DMS 273 treated with DMSO at 0.1 percent for 48 hours (cell line): ENCODE measurements at places on chromosomes 13 and 19.

- peak; percentile 48 for DNase-seq
These were observed 1.1 kb upstream of the MED26 start for GRCh38 chr19:16628984-16629691.

DNA sequence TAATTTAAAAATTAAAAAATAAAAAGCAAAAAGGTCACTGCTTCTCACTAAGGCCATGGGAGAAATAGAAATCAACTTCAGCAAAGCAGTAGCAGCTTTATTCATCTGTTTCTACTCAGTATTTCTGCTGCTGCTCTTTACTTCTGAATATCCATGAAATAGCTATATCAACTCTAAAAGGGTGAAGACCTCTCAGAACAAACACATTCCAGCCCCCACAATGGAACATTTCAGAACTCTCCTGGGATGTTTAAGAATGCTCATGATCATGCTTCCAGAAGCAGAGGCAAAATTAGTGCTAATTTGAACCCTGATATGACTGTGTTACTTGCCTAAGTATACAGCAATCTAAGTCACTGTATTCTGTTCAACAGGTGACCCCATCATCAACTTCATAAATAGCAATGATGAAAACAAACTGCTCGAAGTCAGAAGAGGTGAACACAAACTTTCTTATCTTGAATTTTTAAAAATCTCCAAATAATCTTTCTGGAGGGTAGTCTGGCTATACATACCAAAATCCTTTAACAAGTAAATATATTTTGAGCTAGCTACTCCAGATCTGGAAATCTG, 29.6 kb upstream of the DOCK9 start:
- DNase-seq = no peak

GRCh38 chr19:616747-617526, 16.4 kb downstream of the POLRMT start:
- no peak for DNase-seq

GRCh38 chr13:75226733-75227435, 255.1 kb downstream of the TBC1D4 start:
- DNase-seq = no peak

GRCh38 chr13:37910790-37911189, 41.2 kb upstream of the TRPC4 start:
- no peak for DNase-seq

DNA sequence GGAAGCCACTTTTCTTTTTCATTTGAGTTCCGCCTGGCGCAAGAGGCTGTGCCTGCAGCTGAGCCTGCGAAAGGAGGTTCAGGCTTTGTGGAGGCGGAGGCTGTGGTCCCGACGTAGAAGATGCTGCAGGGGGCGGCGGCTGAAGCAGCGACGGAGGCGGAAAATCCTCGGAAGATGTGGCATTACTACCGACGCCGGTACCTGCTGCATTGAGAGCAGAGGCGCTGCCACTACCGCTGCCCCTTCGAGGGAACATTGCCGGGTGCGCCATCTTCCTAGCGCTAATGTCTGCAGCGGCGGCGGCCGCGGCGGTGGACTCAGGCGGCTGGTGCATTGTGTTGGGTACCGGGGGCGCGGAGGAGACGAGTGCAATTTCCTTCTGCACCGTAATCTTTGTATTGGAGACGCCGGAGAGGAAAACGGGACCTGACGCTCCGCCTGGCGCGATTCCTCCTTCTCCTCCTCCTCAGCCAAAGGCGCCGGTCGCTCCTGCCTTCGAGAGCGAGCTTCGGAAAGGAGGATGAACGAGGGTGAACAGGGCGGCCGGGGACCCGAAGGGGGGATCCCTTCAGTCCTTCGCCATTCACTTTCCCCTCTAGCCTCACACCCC, at the start of gene TSC22D1:
TSS of gene TSC22D1 (minus strand) at position 590 of the 610 bp plus-strand sequence. CDS start at position 334, 256 bp downstream.
- DNase-seq = no peak

DNA sequence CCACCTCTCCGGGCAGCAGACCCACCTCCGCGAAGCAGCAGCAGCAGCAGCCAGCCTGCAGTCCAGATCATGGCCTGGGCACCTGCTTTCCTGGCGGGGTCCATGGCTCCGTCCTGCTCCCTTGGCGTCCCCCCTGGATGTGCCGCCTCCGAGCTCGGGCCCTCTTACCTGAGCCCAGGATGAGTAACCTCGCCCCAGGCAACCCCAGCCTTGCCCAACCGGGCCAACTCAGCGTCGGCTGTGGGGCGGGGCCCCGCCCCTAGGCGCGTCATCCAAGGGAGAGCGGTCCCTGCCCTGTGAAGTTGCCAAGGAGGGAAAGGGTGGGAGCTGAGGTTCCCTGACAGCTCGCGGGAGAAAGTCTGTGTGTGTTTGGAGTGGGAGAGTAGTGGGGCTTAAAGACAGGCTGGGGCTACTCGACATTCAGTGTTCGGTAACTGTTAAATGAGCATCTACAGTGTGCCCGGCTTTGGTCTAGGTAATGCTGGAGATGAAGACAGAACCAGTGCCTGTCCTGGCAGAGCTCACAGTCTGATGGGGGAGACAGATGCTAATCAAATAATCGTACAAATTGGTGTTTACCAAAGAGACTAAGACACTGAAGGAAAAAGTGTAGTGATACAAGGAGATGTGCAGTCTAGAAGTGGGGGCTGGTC, at the start of gene LYPD3:
TSS of gene LYPD3 (minus strand) at position 141 of the 653 bp plus-strand sequence. CDS start at position 104, 37 bp downstream.
- no peak for DNase-seq

DNA sequence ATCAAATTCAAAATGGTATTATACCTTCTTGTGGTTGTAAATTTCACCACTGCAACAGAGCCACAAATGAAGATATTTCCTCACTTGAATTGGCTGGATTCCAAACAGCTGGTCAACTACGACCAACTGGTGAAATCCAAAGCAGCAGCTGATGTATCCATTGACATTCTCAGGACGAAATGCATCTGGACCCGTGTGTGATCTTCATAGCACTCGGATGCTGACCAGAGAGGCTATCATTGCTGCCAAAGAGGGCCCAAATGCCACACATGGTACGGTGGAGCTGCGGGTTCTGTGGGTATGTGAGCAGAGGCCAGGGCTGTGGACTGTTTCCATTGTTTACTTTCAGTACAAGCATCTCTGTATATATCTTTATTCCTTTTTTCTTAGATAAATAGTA, 25.6 kb upstream of the PCCA start:
- DNase-seq = no peak

- DNase-seq = no peak
These were observed 343.8 kb downstream of the RBM26 start for GRCh38 chr13:79062291-79062690.

GRCh38 chr13:95955255-95955654, 97.9 kb downstream of the UGGT2 start:
- DNase-seq = no peak

DNA sequence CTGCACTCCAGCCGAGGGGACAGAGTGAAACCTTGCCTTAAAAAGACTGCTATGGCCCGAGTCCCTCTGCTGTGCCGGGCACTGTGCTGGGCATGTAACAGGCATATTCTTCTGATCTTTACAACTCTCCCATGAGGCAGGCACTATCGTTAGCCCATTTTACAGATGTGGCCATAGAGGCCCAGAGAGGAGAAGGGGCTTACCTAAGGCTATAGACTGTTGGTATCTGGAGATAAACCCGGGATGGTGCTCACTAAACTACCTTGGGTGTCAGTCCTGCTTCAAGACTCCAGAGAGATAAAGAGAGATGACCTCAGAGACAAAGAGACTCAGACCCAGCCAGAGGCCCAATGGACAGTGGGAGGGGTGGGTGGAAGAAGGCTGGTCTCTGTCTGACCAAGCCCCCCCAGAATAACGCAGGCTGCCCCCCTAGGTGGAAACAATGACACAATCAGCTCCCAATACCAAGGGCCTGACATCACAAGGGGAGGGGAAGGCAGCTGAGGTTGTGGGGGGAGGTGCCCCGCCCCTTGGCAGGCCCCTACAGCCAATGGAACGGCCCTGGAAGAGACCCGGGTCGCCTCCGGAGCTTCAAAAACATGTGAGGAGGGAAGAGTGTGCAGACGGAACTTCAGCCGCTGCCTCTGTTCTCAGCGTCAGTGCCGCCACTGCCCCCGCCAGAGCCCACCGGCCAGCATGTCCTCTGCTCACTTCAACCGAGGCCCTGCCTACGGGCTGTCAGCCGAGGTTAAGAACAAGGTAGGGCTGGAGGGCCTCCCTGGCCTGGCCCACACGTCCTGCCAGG, at the start of gene CNN1:
TSS of gene CNN1 (plus strand) at position 620 of the 805 bp plus-strand sequence. CDS start at position 697, 77 bp downstream.
- no peak for DNase-seq

GRCh38 chr19:49059053-49059452, 1.5 kb upstream of the CGB7 start:
- DNase-seq = no peak
